Heart left ventricle (tissue), 16 donors: ENCODE measurements at places on chromosomes 4 and X. TPM values are rescaled to one million over a fixed set of nuclear protein-coding genes. Genes with fewer than 3 reads are reported as not detected.
A peak's percentile ranks its signal among the peaks of the same experiment; 100 is the strongest.

Gene ARMCX1
- total RNA-seq = 25.6 TPM

Gene CLDN34
- total RNA-seq = not detected

DNA sequence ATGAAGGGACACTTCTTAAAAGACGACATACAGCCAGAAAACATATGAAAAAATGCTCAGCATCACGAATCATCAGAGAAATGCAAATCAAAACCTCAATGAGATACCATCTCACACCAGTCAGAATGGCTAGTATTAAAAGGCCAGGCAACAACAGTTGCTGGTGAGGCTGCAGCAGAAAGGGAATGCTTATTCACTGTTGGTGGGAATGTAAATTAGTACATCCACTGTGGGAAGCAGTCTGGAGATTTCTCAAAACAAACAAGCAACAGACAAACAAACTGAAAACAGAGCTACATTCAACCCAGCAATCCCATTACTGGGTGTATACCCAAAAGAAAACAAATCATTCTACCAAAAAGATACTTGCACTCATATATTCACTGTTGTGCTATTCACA is 197.9 kb downstream of the EVC2 start:
- H3K27ac ChIP-seq = no peak overlapping the region
- no peak overlapping the region for H3K4me3 ChIP-seq
- H3K36me3 ChIP-seq = no peaks in the 10 kb centered on the region
- no peak for DNase-seq
- H3K27me3 ChIP-seq = no peaks in the 10 kb centered on the region

Gene ATP2B3
- total RNA-seq = not detected

Gene EXOC1L
- not detected for total RNA-seq

GRCh38 chr4:47381172-47381571 is 82.3 kb downstream of the COMMD8 start:
- H3K4me3 ChIP-seq = no peak overlapping the region
- H3K27ac ChIP-seq = no peak overlapping the region
- H3K36me3 ChIP-seq = no peaks in the 10 kb centered on the region
- no peaks in the 10 kb centered on the region for H3K27me3 ChIP-seq

- H3K4me3 ChIP-seq = no peak overlapping the region
- H3K27me3 ChIP-seq = no peaks in the 10 kb centered on the region
- no peaks in the 10 kb centered on the region for H3K36me3 ChIP-seq
Measured at GRCh38 chr4:31408121-31408520, 688.0 kb downstream of the PCDH7 start.

- peak; percentile 51 for DNase-seq
- H3K36me3 ChIP-seq = no peaks in the 10 kb centered on the region
- no peaks in the 10 kb centered on the region for H3K27me3 ChIP-seq
- H3K27ac ChIP-seq = peak overlapping the region; percentile 66
- H3K4me1 ChIP-seq = peaks cover 32% of the 10 kb centered on the region
- peak overlapping the region; percentile 45 for H3K4me3 ChIP-seq
Measured at GRCh38 chr4:24980064-24980690, 50.6 kb downstream of the LGI2 start.
